Thoracic aorta (tissue), 2 donors: ENCODE measurements at places on chromosomes 3 and 15.

DNA sequence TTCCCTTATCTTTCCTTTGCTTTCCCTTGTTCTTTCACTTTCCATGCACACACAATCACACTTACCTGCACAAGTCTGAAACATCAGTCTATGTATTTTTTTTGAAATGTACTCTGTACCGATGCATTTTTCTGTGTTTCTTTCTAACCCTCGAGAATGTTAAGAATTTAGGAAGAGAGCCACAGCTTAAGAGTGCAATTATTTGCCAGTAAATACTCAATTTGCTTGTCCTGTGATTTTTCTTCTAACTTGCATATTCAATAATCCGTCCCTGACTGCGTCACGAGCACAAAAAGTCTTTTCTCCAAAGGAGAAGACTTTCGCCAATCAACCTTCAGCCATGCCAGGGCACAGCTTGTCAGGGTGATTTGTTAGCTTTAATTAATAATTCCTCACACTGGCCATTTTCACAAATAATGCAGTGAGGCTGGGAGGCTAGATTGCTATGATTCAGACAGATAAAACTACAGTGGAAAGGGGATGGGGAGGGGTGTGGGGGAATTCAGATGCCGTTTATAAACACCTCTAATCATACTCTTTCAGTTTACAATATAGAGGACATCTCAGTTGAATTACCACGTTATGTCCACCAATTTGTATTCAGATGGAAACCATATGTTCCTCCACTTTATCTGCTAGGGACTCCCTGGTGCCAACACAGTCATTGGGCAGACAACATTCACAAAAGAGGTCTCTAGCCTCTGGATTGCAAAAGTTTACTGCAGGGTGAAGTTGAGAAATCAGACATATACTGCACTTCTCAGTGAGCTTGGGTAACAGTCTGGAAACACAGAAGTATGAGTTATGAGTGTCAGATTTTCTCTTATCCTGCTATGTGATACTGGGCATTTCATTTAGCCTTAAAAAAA, 388.0 kb downstream of the ZBTB20 start:
- DNase-seq: no peak

- no peak for DNase-seq
Observed at GRCh38 chr3:189355481-189356201, 183.9 kb downstream of the TPRG1 start.

DNA sequence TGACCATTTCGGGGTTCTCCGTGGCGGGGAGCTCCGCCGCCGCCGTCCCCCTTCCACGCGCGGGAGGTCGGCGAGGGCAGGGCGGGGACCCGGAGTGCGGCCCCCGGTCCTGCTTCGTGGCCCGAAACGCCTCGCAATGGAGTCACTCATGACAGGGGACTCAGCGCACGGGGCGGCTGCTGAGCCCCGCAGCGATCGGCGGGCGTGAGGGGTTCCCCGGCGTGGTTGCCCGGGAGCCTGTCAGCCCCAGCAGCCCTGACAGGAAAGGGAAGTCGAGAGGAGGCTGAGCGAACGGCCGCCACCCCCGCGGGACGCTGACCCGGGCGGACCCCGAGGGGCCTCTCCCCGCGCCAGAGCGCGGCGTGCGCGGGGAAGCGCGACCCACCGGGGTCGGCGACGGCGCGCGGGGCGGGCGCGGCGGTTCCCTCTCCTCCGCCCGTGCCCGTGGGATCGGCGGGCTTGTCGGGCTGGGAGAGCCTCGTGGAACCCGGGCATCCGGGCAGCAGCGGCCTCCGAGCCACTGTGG, 564 bp upstream of the PIGZ start:
- no peak for DNase-seq

- no peak for DNase-seq
Observed at GRCh38 chr15:42919799-42920518, 619 bp downstream of the TTBK2 start.

GRCh38 chr3:71541313-71541712, 42.2 kb downstream of the FOXP1 start:
- no peak for DNase-seq

DNA sequence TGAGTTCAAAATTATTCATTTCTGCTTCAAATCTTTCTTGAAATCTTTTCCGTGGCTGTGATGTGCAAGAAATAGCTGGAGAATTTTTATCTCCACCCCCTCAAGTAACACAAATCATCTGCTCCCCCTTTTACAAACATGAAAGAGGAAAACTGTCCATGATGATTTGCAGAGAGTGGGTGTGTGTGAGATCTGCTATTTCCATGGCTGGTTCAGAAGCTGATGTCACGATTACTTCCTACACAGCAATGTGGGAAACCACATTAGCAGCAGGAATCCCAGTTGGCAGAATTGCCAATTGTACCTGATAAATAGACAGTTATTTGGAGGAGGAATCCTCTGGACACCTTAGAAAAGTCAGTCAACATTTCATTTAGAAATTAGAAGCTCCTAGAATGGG, 75.2 kb upstream of the GRM7 start:
- DNase-seq: no peak

DNA sequence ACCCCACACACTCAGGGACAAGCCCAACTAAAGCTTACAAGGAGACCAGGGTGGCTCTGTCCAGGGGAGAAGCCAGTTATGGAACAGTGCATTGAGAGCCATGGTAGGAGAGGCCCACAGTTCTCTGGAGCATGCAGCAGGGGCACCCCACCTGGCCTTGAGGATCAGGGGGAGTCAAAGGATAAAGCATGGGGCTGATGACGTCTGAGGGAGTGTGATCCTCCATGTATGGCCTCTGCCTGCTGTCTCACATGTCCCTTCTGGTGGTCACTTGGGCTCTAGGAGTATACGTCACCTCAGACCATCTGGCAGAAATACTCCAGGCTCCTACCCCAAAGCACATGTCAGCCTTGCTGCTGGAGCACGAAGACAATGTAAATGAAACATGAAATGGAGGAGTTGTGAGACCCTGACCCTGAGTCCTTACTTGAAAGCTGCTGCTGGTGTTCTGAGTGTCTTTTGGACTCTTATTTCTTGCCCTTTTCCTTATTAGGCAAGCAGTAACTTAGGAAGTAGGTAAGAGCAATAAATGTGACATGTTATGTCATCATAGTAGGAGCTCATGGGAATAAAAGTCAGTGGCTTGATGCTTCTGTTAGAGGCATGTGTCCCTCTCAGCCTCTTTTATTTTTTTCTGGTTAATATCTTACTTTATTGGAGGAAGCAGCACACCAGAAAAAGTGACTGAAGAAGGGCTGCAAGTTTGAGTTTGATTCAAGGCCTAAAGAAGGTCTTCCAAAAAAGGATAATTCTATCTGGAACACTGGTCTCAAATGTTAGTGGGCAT, 15.5 kb downstream of the SRPRB start:
- no peak for DNase-seq

DNA sequence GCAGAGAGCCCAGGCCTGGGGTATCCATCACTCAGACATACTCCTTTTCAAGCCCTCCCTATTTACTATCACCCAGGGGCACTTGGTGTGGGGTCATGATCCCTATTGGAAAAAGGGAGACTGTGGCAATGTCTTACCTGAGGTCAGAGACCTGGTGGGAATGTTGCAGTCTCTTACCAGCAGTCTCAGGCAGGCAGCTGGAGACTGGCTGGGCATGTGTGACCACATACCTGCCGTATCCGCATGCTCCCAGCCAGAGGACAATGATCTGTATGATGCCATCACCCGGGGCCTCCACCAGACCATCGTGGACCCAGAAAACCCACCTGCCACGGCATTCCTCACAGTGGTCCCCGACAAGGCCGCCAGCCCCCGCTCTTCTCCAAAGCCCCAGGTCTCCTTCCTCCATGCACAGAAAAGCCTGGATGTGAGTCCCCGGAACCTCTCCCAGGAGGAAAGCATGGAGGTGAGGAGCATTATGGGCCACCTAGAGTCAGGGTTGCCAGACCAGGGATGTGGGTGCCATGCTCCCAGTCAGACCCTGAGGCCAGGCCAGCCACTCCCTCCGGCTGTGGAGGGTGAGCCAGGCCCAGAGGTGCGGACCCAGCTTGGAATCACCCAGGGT, 5.9 kb downstream of the SH2D7 start:
- DNase-seq: no peak

GRCh38 chr3:123498761-123499160, 49.9 kb upstream of the ADCY5 start:
- DNase-seq: no peak

GRCh38 chr15:74410502-74410901, 23.3 kb downstream of the SEMA7A start:
- DNase-seq: no peak

GRCh38 chr3:78070188-78070587, 1030.3 kb downstream of the ROBO2 start:
- no peak for DNase-seq

DNA sequence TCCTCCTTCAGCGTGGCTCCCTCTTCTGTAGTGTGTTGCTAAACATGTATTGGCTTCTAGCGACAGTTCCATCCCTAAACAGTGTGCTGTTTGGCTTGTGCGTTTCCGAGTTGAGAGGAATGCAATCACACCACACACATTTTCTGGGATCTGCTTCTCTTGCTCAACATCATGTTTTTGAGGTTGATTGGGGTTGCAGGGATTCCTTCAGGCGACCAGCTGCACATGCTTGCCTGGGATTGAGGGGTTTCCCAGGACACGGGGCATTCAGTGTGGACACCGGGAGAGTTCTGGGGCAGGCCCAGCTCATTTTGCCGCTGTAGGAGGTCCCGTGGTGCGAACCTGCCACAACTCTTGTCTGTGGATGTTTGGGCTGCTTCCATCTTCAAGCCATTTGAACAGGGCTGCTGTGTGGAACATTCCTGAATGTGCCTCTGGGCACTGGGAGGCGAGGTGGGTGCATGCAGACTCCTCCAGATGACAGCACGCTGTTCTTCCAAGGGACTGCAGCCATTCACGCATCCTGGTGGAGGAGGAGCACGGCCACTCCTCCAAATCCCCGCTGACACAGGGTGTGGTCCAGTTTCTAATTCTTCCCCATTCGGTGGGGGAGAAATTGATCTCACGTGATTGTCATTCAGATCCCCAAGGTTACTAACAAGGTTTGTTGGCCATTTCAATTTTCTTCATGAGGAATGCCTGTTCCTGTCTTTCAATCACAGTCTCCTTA, 82.8 kb downstream of the PLXNA1 start:
- DNase-seq: no peak

DNA sequence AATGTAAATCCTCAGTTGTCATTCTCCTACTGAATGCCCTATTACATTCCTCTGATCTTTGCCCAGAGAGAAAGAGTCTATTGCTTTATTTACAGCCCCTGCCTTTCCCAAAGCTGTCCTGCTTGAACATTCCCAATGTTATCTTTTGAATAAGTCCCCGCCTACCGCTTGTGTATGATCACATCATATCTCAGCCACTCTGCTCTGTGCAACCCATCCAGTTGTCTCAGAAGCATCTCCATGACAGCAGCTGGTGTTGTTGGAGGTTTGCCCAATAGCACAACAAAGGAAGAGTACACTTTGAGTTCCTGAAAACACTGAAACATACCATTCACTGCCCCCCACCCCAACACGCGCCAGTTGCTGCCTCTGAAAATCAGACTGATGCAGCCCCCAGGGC, 22.0 kb upstream of the FAM3D start:
- DNase-seq: no peak

- DNase-seq: no peak
Observed at GRCh38 chr3:35944926-35945710, 305.8 kb downstream of the ARPP21 start.

GRCh38 chr3:43649365-43649968, 27.7 kb upstream of the ANO10 start:
- no peak for DNase-seq

- DNase-seq: no peak
Observed at GRCh38 chr3:196517162-196517800, 2.1 kb upstream of the SMCO1 start.

DNA sequence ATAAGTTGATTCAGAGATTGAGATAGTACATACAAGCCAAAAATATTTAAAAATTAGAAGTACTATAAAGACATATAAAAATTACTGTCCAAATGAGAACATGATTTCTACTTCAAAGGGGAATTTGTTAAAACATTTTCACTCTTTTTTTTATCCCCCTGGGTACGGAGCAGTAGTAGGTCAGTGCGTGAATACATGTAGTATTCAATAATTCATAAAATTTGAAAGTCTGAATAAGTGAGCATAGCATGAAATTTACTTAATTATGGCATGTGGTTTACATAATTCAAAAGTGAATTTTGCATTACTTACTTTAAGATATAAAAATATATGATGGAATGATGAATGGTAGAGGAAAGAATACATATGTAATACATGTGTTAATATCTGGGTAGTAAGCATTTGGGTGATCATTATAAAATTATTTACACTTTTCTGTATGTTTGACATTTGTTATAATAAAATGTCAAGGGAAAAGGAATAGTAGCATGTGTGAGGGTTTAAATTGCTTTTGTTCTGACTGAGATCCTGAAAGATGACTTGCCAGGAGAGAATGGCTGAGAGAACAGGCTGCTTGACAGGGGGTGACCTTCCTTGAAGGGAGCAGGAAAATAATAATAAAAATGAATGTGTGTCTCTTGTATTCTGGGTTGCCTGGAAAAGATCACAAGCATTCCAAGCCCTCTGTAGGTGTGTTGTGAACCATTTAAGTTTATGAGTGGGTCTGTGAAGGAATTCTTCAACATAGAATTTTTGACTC, 1178.8 kb downstream of the ZPLD1 start:
- no peak for DNase-seq

DNA sequence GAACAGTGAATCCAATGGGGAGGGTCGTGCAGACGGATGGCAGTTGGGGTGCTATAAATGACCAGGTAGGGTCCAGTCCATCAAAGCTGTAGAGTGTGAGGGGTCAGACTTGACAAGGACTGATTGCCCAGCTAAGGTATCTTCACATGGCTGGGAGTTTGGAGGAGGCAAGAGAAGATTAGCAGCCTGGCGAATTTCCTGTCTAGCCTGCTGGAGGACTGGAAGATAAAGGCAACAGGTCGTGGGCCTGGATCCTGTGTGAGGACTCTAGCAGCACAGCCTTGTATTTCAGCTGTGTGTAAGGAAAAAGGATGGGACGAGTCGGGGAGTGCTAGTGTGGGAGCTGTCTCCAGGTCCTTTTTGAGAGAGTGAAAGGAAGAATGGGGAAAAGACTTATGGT, 17.6 kb downstream of the CCR5AS start:
- DNase-seq: no peak

- no peak for DNase-seq
Observed at GRCh38 chr15:70259028-70259424, 161.3 kb upstream of the TLE3 start.
